ENCODE measurements at places on chromosomes 1 and 21.

DNA sequence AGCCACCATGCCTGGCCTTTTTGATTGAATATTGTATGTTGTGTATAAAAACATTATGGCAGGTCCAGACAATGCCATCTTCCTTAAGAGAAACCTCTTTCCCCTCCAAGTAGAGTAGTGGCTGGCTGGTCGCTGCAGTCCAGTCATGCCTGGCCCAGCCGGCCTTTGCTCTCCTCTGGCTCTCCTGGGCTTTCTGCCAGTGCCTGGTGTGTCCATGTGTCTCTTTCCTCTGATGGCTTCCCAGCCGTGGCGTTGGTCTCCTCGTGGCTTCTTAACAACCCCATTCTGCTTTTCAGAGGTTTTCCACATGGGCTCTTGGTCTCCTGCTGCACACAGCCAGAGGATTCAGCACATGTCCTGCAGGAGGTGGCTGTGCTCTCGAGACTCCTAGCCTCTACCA, 58.7 kb downstream of the DIP2A start:
- no peak for DNase-seq

DNA sequence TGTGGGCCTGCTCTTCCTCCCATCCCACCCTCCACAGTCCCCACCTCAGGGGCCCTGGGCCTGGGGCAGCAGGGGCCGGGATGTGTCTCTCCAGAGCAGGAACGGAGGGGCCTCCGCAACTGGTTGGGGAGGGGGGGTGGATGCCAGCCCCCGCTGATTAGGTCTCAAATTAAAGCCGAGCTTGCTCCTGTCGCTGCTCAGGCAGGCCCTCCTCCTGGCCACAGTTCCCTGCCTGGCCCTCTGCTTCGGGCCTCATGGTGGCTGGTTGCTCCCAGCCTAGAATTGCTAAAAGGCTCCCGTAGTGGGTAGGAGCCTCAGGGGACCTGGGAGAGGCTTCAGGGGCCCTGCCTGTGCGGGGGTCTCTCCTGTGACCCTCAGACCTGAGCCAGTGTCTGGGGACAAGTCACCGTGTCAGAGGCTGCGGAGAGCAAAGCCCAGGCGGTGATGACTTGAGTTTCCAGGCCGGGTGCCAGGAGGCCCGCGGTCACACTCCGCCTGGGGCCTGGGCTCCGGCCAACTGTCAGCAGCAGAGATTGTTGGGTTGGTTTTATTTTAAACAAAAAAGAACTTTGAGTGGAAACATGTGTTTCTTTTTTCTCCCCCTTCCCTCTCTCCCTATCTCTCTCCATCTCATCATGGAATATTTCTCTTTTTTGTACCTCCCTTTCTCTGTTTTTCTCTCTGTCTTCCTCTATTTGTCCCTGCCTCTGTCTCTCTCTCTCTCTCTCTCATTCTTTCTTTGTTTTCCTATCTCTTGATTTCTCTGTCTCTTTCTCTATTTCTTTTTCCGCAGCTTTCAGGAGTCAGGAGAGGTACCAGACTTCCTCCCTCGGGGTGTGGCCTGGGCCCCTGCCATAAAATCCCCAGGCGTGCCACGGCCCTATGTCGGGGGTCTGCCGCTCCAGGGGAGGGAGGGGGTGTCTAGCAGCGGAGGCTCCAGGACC, 20.0 kb upstream of the EPHA2 start:
- DNase-seq: no peak

GRCh38 chr1:92509619-92510018, 22.9 kb upstream of the GFI1 start:
- DNase-seq: no peak

DNA sequence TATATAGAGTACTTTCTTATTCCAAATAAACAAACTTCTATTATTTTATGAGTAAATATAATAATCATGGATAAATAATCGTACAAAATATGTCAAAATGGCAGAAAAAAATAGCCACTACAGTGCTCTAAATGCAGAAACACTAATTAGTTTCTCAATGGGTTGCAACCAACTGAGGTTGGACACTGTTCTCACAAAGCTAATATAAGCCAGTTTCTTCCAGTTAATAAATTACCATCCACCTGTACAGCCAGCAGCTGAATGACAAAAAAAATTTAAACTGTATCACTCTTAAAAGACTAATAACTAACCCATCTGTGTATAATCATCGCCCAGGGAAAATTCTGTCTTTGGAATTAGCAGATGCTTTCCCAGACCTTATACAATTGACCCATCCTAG, 36.9 kb downstream of the GDAP2 start:
- no peak for DNase-seq

DNA sequence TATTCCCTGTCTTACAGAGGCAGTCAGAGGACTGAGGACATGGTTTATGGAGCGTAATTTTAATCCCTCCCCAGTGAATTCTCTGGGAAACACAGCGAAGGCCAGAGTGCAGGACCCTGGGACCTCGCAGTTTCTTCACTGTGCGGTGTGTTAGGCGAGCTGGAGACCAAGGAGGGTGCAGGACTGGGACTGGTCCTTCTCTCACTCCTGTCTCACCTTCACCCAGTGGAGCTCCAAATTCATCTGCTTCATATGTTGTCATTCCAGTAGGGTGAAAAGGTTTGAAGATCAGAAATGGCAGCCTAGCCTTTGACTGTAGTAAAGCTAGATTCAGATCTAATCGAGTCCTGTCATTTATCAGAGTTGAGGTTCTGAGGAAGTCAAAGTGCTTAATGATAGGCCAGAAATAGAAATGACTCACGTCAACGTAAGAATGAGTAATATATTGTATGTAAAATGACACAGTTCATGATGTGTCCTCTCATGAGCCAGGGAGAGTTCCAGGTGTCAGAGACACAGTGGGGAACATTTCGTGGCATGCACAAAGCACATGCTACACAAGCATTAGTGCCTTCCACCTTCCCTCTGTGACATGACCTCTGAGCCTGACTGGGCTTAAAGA, 647.5 kb downstream of the SMYD3 start:
- no peak for DNase-seq

GRCh38 chr1:227947676-227948492, at the start of gene WNT9A:
WNT9A (minus strand) TSS chr1:227947932; CDS start chr1:227947887, 45 bp downstream.
- no peak for DNase-seq

GRCh38 chr1:230878591-230878990, 10.3 kb upstream of the C1orf198 start:
- DNase-seq: no peak

- no peak for DNase-seq
These were observed 91.5 kb downstream of the SSBP3 start for GRCh38 chr1:54314696-54315095.

- DNase-seq: no peak
These were observed 306.5 kb downstream of the AJAP1 start for GRCh38 chr1:4960782-4961475.

DNA sequence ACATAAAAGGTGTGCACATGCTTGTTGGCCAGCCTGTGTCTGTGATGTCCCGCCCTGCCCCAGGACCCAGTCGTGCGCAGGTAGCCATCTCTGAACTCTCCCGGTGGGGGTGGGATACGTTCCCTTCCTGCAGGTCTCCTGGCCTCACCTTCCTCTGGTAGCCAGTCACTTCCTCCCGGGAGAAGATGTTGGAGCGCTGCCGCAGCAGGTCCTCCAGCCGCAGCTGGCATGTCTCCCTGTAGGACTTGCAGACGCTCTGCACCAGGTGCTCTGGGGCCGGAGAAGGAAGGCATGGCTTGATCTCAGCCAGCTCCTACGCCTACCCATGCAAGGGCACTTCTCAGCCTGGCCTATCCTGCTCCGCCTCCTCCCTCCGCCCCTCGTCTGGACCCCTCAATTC, 9.2 kb upstream of the LINGO4 start:
- DNase-seq: no peak

GRCh38 chr1:203206129-203206687, 19.7 kb upstream of the CHI3L1 start:
- no peak for DNase-seq

DNA sequence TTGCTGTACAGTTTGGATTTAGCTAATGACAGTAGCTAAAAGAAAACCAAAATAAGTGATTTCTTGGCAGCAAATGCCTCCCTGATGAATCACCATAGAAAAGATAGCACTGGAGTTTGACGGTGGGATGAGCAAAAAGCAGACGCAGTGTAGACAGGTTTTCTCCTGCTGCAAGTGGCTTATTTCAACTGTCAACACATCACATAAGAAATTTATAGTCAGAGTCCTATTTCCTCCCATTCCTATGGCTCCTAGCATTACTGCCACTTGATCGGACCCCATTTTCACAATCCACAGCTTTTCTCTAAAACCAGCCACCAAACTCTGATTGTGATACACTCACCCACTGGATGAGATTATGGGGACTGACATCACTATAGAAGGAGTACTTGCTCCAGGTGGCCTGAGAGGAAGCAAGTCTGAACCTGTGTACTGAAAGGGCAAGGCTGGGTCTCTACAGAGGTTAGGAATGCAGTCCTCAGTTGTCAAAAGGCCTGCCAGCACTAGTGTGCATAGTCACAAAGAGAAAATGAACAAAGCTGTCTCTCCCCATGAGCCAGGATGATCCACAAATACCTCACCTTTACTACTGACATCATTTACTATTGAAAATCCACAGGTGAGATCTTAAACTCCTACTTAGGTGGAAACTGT, 359.8 kb downstream of the LTN1 start:
- DNase-seq: no peak

DNA sequence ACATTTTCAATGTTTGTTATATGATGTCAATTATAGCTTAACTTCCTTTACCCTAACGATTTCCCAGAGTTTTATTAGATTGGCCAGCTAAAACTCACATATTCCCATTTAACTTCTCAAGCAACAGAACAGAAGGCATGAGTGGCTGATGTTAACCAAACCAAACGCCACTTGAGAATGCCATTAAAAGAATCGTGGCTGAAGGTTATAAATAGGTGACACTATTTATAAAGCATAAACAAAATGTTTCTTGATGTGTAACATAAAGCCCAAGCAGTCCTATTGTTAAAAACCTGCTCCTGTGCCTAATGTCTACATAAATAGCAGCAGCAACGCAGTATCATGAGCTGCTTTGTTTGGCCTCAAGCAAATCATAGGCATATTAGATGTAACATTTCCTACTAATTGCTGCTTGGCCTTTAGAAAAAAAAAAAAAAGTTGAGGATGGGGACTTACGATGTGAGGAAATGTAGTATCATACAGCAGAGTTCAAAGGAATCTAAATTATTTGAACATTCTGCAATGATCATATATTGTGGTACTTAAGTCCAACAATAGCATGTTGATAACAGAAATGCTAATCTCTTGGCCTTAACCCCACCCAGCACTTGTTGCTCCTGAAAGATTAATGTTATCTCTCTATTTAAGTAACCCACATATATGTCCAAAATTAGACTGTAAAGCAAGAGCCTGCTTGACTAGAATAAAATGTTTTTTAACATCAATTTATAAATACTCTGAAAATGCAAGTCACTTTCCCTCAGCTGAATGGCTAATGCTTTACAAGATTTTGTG, 106.0 kb downstream of the ESRRG start:
- no peak for DNase-seq

GRCh38 chr1:19511116-19511515, 25.8 kb upstream of the CAPZB start:
- no peak for DNase-seq

GRCh38 chr1:205230982-205231381, 3.2 kb downstream of the TMCC2 start:
- DNase-seq: no peak

DNA sequence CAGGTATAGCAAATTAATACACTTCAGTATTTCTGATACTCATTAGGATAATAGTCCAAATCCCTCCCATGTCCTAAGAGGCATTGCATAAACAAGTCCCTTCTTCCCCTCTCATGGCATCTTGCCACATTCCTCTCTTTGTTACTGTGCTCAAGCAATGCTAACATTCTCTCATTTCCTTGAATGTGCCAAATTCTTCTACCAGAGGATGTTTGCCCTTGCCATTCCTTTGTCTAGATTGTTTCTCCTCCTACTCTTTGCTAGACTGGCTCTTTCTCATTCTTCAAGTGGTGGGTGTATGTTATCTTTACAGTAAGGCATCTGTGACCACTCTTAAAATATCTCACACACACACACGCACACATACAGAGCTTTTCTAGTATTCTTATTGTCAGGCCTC, 621.0 kb upstream of the CXADR start:
- DNase-seq: no peak

DNA sequence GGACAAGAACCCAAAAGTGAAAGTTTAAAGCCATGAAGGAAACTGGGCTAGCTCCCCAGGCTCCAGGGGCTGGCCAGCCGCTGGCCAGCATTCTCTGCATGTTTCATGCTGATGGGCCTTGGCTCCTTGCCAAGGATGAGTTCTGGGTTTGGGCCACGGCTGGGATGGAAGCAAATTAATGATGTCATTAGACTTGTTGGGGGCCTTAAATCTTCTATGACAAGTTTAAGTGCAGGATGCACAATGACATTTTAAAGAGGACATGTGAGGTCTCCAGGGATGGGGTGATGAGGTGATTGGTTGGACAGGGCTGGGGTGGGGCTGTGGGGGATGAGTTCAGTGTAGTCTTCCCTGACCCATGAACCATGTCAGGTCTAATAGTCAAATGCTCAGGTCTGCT, 199.6 kb downstream of the TRABD2B start:
- no peak for DNase-seq

GRCh38 chr1:117794073-117794472, 135.3 kb downstream of the GDAP2 start:
- no peak for DNase-seq

DNA sequence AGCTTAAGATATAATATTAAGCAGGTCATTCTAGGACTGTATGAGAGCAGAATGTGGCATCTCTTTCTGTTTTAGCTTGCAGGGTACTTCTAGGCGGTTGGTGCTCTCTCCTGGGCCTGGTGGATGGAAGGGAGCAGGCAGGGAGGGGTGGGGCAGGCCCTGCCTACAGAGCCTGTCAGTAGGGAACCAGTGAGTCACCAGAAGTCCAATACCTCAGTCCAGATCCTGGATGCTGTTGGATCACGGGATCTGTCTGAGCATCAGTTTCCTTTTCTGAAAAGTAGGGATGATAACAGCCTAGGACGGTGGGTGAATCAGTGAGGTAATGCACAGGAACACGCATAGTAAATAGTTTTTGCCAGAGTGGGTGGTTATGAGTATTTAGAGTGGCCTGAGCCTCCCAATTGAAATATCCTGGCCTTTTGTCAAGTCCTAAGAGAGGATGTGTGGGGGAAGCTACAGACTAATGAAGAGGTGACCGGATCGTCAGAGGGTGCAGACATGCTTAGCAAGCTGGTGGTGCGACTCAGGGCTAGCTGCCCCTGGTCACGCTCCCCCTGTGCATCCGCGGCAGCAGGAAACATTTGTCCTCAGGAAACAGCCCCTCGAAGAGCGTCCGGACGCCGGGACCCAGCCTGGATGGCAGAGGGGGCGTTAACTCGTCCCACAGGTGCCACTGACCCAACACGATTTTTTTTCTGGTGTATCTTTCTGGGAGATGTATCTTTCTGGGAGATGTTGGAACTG, 23.9 kb downstream of the NAV1 start:
- no peak for DNase-seq

- no peak for DNase-seq
These were observed 19.5 kb downstream of the ETS2 start for GRCh38 chr21:38825269-38825668.

DNA sequence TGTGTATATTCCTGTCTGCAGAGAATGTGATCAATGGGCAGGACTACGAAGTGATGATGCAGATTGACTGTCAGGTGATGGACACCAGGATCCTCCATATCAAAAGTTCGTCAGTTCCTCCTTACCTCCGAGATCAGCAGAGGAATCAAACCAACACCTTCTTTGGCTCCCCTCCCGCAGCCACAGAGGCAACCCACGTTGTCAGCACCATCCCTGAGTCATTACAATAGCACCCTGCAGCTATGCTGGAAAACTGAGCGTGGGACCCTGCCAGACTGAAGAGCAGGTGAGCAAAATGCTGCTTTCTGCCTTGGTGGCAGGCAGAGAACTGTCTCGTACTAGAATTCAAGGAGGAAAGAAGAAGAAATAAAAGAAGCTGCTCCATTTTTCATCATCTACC, 65.2 kb downstream of the OLFML2B start:
- no peak for DNase-seq

Measured in CD4-positive, CD25-positive, alpha-beta regulatory T cell (primary cell).